ENCODE measurements at places on chromosomes 1 and 21. TPM values are rescaled to one million over a fixed set of nuclear protein-coding genes. Genes with fewer than 3 reads are reported as not detected.

Gene TEKT2
- total RNA-seq = 0.10 TPM

Gene YTHDF2
- total RNA-seq = 134 TPM

Gene STUM
- not detected for total RNA-seq

Gene PADI1
- total RNA-seq = not detected
